CD8-positive, alpha-beta memory T cell (primary cell): ENCODE measurements at places on chromosomes 4 and X. TPM values are rescaled to one million over a fixed set of nuclear protein-coding genes. Genes with fewer than 3 reads are reported as not detected.

DNA sequence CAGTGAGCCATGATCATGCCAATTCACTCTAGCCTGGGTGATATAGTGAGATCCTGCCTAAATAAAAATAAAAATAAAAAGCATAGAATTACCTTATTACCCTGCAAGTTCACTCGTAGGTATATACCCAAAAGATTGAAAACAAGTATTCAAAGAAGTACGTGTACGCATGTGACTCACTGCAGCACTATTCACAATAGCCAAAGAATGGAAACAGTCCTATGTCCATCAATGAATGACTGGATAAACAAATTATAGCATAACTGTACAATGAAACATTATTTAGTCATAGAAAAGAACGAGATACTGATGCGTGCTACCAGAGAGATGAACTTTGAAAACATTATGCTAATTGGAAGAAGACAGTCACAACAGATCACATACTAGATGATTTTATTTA, 204.6 kb upstream of the DIAPH2 start:
- DNase-seq, result no peak

Gene WWC2
- total RNA-seq, result 0.85 TPM

Gene KLHL4
- total RNA-seq, result 0.28 TPM

GRCh38 chr4:909821-910220, 22.3 kb downstream of the GAK start:
- DNase-seq, result no peak

GRCh38 chr4:151260526-151260925, 16.4 kb upstream of the PRSS48 start:
- DNase-seq, result no peak

DNA sequence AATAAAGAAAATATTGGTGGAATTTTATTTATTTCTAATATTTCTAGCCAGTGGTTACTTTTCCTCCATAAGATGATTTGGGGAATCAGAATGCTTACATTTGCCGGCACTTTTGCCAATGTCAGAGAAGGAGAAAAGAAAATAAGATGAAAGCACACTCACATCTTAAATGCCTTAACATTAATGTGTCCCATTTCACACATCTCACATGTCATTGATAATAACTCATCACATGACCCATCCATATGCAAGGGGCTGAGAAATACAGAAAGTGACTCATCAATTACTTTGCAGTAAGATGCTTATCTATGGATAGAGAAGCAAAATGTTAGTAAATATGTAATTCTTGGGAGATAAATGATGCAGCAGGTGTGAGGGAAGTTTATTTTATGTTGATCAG, 1531.0 kb downstream of the PCDH7 start:
- DNase-seq, result no peak

DNA sequence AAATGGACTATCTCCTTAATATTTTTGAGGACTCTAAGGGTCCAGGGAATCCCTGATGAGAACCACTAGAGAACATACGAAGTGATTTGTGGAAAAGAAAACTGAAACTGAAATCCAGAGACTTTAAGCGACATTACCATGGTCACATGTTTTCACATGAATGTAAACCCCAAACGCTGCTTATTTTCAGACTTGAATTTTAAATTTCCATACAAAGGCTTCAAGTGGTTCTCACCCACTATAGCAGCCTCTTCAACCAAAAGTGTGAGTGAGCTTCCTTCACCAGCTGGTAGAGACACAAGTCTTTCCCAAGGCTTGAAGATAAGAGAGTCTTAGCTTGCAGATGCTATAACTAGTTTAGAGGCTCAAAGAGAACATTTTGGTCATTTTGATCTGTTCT, 232.7 kb downstream of the MGST2 start:
- DNase-seq, result no peak

- DNase-seq, result no peak
Observed at GRCh38 chr4:80360900-80361299, 25.4 kb downstream of the CFAP299 start.

DNA sequence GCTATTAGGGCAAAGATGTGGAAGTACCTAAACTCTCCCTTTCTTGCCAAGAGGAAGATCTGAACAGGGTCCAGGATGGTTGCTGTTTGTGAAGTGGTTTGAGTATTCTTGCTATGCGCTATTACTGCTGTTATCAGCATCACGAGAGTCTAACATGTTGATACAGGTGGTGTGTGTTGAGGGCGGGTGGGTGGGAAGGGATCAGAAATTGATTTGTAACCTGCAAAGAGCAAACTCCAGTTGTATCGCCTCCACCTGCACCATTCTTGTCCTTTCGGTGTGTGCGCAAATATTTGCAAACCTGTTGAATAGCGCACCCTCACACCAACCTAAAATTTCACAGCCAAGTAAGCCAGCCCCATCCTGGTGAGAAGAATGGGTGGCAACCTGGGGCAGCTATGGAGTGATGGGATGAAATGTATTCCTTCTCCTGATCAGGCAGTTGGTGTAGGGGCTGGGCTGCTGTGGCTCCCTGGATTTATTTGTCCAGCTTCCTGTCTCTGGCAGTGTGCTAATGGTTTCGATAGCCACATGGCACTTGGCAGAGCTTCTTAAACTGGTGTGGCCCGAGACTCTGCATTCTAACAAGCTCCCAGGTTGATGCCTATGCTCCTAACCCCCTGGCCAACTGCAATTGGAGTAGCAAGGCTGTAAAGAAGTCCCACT, 102.6 kb upstream of the SCML1 start:
- DNase-seq, result no peak

DNA sequence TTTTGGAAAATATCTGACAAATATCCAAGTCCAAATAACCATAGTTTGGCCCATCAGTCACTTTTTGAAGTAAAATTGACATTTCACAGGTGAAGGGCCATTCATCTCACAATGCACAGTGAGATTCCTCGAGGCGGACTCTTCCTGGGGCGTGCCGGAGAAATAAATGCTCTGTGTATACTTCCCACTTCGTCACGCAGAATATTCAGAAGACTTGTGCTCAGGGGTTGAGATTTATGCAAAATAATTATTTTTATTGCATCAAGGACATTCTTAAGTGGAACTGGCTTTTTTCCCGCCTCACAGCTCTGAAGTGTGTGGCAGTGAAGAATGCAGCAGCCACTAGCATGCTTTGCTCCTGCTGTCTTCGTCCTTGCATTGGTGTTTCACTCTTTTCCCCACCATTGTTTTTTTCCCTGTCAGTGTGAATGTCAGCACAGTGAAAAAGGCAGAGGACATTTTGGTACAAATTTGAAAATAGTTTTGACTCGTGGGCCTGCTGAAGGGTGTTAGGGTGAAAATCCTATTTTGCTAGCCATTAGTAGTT, 70.6 kb downstream of the FAM193A start:
- no peak for DNase-seq

- no peak for DNase-seq
Observed at GRCh38 chrX:16826207-16826606, 39.9 kb downstream of the TXLNG start.

- DNase-seq, result no peak
Observed at GRCh38 chrX:47878198-47878597, 41.5 kb downstream of the ZNF81 start.

Gene CTAG1A
- not detected for total RNA-seq

GRCh38 chr4:22338796-22339195, 177.1 kb downstream of the ADGRA3 start:
- no peak for DNase-seq

DNA sequence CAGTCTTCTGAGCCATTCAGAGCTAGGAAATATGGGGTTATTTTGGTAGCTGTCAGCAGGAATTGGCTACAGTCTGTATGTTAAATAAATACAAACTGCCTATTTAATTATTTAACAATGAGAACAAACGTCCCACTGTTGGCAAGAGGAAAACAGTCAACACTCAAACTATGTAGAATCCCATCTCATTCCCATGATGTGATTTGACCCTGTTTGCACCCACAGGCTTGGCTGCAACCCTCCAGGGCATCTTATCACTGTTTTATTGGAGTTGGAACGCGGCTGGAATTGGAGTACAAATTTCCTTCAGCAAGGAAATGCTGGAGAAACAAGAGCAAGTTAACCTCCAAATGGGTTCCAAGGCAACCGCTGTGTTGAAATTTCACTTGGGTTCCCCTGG, 124.0 kb downstream of the KIT start:
- DNase-seq, result no peak

DNA sequence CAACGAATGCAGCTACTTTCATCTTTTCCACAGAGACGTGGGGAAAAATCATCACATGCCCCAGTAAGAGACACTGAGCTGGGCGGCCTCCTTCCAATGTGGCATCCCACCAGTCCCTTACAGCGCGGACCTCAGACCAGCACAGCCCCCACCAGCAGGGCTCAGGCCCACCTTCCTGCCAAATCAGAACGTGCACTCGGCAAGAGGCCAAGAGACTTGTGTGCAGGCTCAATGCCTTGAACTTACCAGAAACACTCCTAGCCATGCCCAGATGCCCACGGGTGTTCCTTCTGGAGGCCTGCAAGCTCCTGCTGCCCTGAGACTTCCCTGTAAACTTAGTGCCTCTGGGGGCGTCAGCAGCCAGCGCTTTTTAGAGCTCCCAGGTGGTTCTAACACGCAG, 31.2 kb downstream of the WDR1 start:
- no peak for DNase-seq

GRCh38 chrX:298993-299392, 17.8 kb downstream of the PLCXD1 start:
- no peak for DNase-seq

GRCh38 chr4:56863441-56864139, 42.1 kb upstream of the SPINK2 start:
- no peak for DNase-seq

DNA sequence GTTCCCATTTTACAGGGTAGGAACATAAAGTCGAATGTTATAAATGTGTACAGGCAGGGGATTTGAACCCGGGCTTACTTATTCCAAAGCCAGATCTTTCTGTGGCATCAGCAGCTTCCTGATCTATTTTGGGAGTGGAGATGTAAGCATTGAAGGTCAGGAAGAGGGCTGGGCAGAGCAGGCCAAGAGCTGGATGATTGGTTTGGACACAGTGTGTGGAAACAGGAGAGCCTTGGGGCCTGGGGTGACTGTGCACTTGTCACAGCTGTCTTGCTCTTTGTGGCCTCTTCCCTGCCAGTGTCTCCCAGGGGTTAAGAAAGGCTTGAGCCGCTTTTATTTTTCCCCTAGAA, 127.9 kb upstream of the ENPP6 start:
- DNase-seq, result no peak

Gene PDGFRA
- not detected for total RNA-seq

DNA sequence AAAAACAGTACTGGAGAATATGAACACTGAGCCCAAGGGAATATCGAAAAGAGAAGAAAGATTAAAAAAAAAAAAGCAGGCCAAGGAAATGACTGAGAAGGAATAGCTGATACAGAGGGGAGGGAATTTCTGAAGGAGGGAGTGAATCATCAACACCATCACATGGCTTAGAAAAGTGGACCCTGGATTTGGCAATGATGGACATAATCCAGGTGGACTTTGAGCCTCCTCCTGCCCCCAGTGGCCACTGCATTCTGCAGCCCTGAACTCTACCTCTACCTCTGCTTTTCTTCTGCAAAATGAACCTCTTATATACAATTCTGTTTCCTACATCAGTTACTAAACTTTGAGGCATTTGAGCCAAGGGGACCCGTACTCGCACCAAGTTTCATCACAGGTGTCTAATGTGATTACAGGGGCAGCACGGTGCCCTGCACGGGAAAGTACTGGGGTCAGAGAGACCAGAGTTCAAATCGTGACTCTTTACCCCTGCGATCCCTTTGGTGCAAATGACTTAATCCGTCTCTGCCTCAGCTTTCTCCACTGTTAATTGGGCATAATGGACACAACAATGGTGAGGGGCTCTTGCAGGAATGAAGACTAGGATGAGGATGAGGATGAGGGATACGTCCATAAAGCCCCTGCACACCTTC, 1.1 kb downstream of the OCIAD2 start:
- no peak for DNase-seq

DNA sequence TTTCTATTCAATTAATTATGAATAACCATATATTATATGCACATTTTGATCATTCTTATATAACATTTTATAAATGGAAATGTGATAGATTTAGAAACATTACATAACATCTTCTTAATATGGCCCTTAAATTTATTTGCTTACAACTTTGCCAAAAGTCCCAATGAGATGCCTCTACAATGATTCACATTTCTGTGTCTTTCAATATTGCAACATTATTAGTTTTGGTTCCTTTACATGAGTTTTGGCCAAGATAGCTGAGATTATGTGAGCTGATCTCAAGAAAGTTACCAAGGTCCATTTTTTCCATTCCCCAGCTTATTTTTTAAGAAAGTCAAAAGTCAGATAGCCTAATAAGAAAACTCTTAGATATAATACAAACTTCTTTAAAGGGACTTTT, 361.2 kb downstream of the PCDH7 start:
- DNase-seq, result no peak

Gene ZNF732
- total RNA-seq, result not detected

Gene FAM120C
- total RNA-seq, result 9.0 TPM

Gene MID1
- total RNA-seq, result not detected

DNA sequence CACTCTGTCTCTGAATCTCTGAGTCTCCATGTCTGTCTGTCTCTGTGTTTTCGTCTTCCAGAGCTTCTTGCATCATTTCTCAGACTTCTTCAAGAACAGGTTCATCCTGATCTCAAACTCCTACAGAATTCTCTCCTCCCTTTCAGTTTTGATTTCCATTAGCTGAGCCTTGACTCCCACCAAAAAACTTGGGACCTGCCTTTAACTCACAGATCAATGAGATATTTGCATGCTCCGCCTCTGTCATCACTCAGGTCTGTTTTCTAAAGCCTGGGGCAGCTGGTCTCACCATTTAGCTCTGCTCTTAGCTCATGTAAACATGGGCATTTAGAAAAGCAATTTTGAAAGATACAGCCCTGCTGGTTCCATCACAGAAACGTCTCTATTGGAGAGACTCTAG, 8.6 kb downstream of the DAPP1 start:
- no peak for DNase-seq

Gene CSAG3
- not detected for total RNA-seq

Gene TLR7
- not detected for total RNA-seq

Gene PCDH18
- total RNA-seq, result not detected

DNA sequence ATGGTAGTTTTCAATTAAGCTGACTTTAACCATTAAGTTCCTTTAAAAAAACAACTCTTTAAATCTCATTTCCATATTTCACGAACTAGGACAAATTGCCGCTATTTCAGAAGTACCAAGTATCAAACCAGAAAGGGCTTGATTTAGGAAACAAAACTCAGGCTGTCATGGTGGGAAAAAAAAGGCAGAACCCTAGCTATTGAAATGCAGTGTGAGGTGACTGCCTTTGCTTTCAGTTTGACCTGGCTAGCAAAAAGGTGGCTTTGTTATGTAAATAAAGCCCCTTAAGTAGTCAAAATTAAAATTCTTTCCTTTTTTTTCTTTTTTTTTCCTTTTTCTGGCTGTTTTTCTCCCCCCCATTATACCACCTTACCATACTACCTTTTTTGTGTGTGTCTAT, 40.6 kb upstream of the CYP2U1 start:
- no peak for DNase-seq

GRCh38 chr4:138901177-138901576, 114.4 kb upstream of the NOCT start:
- no peak for DNase-seq

GRCh38 chrX:150099316-150099715, 161.0 kb upstream of the EOLA2 start:
- DNase-seq, result no peak

Gene RHOXF2B
- not detected for total RNA-seq
